ENCODE measurements at places on chromosomes 2 and 18. TPM values are rescaled to one million over a fixed set of nuclear protein-coding genes. Genes with fewer than 3 reads are reported as not detected.

DNA sequence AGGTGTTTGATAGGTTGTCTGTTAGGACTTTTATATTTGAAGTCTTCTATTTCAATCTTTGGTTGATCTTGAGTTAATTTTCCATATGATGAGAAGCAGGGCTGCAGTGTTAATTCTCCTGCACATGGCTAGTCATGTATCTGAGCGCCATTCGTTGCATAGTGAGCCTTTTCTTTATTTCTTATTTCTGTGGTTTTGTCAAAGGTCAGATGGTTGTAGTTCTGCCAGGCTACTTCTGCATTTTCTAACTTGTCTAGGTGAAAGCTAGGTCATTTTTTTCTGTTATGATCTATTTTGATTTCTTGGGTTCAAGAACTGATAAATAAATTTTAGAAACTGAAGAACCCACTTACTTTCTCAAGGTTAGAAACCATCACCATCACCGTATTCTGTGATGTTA lies 56.7 kb downstream of the CCDC74A start:
- H3K27me3 ChIP-seq, result no peaks in the 10 kb centered on the region
- no peaks in the 10 kb centered on the region for H3K36me3 ChIP-seq
- no peak overlapping the region for H3K4me3 ChIP-seq
- H3K4me1 ChIP-seq, result no peaks in the 10 kb centered on the region

- H3K27ac ChIP-seq, result peak overlapping the region; percentile 85
- H3K4me3 ChIP-seq, result no peak overlapping the region
- H3K27me3 ChIP-seq, result no peaks in the 10 kb centered on the region
- H3K4me1 ChIP-seq, result peaks cover 48% of the 10 kb centered on the region
These were observed 104.9 kb downstream of the ASAP2 start for GRCh38 chr2:9311488-9311887.

DNA sequence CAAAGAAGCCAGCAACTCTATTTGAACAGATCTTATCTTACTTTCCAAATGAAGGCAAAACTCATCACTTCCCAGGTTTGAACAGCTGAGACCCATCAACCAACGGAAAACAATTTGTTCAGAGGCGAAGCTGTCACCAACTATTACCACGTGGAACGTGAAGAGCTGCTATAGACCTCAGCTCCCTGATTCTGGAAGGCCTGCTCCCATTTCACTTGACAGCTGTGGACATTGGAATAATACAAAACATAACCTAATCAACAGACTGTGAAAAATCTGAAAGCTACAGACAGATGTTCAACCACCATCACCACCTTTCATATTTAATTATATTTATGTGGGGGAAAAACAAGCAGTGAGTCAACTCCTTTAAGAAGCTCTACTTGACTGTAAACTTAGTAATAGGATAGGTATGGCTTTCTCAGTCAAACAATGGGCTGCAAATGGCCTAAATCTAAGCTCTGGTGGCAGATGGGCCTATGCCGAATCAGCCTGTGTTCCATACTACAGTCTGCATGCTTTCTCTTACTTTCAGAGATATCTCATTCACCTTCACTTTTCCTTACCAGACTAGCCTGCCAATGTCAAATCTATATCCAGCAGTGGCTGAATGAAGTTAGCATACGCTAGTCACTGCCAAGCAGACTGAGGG lies 896.4 kb downstream of the TDRD15 start:
- no peaks in the 10 kb centered on the region for H3K36me3 ChIP-seq
- DNase-seq, result peak; percentile 21
- no peaks in the 10 kb centered on the region for H3K4me1 ChIP-seq
- H3K4me3 ChIP-seq, result no peak overlapping the region

GRCh38 chr2:230650585-230651137 lies 62.0 kb upstream of the CAB39 start:
- no peak overlapping the region for H3K4me3 ChIP-seq
- no peak overlapping the region for H3K27ac ChIP-seq
- no peaks in the 10 kb centered on the region for H3K4me1 ChIP-seq
- H3K36me3 ChIP-seq, result no peaks in the 10 kb centered on the region
- DNase-seq, result no peak

DNA sequence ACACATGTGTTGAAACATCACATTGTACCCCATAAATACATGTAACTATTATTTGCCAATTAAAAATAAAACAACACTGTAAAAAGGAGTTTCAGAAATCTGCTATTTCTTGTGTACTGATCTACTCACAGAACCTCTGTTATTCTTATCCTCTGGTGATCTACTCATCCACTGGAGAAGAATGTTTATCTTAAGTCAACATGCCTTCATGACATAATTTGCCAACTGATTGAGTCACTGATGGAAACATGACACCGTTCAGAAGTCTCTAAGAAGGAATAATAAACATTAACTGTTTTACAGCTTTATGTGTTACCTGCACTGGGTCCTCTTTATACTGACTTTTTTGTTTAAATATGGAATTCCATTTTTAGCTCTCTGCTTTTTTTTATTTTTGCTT lies 555.2 kb downstream of the DCDC2C start:
- no peak overlapping the region for H3K27ac ChIP-seq
- H3K27me3 ChIP-seq, result no peaks in the 10 kb centered on the region
- H3K4me3 ChIP-seq, result no peak overlapping the region
- DNase-seq, result no peak

- H3K36me3 ChIP-seq, result no peaks in the 10 kb centered on the region
- no peaks in the 10 kb centered on the region for H3K27me3 ChIP-seq
- DNase-seq, result no peak
- H3K4me3 ChIP-seq, result no peak overlapping the region
- H3K27ac ChIP-seq, result no peak overlapping the region
- H3K4me1 ChIP-seq, result no peaks in the 10 kb centered on the region
These were observed 159.6 kb downstream of the DCC start for GRCh38 chr18:52499644-52500043.

GRCh38 chr2:113028112-113028511 lies 22.9 kb downstream of the IL36A start:
- no peak for DNase-seq
- no peaks in the 10 kb centered on the region for H3K27me3 ChIP-seq
- no peak overlapping the region for H3K27ac ChIP-seq
- no peaks in the 10 kb centered on the region for H3K36me3 ChIP-seq

DNA sequence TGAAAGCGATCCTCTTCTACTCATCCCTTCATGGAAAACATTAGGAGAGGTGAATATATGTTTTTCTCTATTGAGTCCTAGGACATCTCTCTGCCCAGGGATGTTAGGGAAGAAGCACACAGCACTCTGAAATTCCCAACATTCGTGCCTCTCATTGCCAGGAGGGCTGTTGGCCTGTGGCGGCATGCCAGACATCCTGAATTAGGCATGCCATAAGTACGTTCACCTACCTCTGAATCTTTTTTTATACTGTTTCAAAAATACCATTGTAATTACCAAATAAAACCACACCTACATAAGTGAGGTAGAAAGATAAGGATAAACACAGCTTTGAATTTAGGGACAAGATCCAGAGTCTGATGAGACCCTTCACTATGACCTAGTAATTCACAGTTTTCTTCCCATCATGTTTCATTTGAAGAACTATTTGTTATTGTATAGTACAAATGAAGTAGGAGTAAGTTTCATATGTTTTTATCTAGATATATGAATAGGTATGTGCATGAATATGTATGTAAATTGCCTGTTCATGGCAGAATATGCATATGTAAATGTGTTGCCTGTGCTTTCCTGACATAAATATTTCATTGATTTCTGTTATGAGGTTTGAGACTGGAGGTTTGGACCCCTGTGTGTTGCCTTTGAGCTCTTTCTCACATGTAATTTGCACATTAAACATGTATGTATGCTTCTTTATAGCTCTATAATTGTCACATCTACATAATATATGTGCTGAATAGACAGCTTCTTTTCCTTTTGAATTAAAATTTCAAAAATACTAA lies 66.6 kb upstream of the STAM2 start:
- DNase-seq, result no peak
- no peaks in the 10 kb centered on the region for H3K36me3 ChIP-seq
- no peaks in the 10 kb centered on the region for H3K27me3 ChIP-seq
- no peak overlapping the region for H3K27ac ChIP-seq

- H3K4me3 ChIP-seq, result no peak overlapping the region
- no peak overlapping the region for H3K27ac ChIP-seq
- H3K27me3 ChIP-seq, result no peaks in the 10 kb centered on the region
- DNase-seq, result peak; percentile 33
- H3K4me1 ChIP-seq, result no peaks in the 10 kb centered on the region
- no peaks in the 10 kb centered on the region for H3K36me3 ChIP-seq
These were observed 209.7 kb downstream of the DLGAP1 start for GRCh38 chr18:4245456-4245855.

- no peak overlapping the region for H3K4me3 ChIP-seq
- no peaks in the 10 kb centered on the region for H3K36me3 ChIP-seq
- no peaks in the 10 kb centered on the region for H3K4me1 ChIP-seq
- DNase-seq, result peak; percentile 43
- no peak overlapping the region for H3K27ac ChIP-seq
These were observed 684.4 kb upstream of the SYT4 start for GRCh38 chr18:43961722-43962121.

SP100 gene
- 23.6 TPM for total RNA-seq

C2orf81 gene
- total RNA-seq, result 1.4 TPM

All from muscle of leg (tissue), 16 donors.